ENCODE measurements at places on chromosomes 12 and 14. TPM values are rescaled to one million over a fixed set of nuclear protein-coding genes. Genes with fewer than 3 reads are reported as not detected.

TEAD4 gene
- 88.3 TPM for polyA plus RNA-seq

C14orf39 gene
- 2.4 TPM for polyA plus RNA-seq

ZFHX2 gene
- polyA plus RNA-seq: 1.8 TPM

DIO3 gene
- polyA plus RNA-seq: 6.0 TPM

SSPN gene
- 96.5 TPM for polyA plus RNA-seq

SLC6A13 gene
- 0.77 TPM for polyA plus RNA-seq

MAP4K5 gene
- polyA plus RNA-seq: 28.2 TPM

All from muscle of leg (tissue), 16 donors.